IMR-90 (cell line): ENCODE measurements at places on chromosomes 16 and 17. TPM values are rescaled to one million over a fixed set of nuclear protein-coding genes. Genes with fewer than 3 reads are reported as not detected.

AOC2 gene
- total RNA-seq, result 0.28 and 0.36 TPM in 2 replicates

GRCh38 chr16:85428899-85429775, 184.0 kb upstream of the GSE1 start:
- no peak for DNase-seq
- no peak overlapping the region for H3K27ac ChIP-seq
- peaks cover 1% of the 10 kb centered on the region; the same call in 1 of the 2 replicates for H3K36me3 ChIP-seq
- H3K4me1 ChIP-seq, result no peaks in the 10 kb centered on the region

DNA sequence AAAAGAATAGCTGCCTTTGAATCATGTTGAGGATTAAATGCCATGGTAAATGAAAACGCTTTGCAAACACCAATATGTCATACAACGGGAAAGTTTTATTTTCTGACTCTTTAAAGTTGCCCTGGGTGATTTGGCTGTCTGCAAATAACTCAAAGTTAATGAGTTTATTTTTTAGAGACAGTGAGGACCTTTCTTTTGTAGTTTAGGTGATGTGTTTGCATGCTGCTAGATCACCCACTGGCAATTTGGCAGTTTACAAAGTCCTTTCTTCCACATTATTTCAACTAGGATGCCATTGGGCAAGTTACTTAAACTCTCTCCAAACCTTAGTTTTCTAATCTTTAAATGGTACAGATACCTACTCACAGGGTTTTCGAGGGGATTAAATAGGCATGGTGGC, 37.8 kb downstream of the GDE1 start:
- H3K4me1 ChIP-seq, result no peaks in the 10 kb centered on the region
- peaks cover 2% of the 10 kb centered on the region for H3K27me3 ChIP-seq
- no peak overlapping the region for H3K4me3 ChIP-seq
- no peak overlapping the region for H3K27ac ChIP-seq

- no peaks in the 10 kb centered on the region for H3K4me1 ChIP-seq
- H3K4me3 ChIP-seq, result peak overlapping the region; percentile 100
- peaks cover 4% of the 10 kb centered on the region for H3K36me3 ChIP-seq
- peaks cover 2% of the 10 kb centered on the region; the same call in 1 of the 2 replicates for H3K27me3 ChIP-seq
- peak overlapping the region; percentile 34 for H3K27ac ChIP-seq
Observed at GRCh38 chr16:50025537-50025931, 509 bp downstream of the CNEP1R1 start.

DNA sequence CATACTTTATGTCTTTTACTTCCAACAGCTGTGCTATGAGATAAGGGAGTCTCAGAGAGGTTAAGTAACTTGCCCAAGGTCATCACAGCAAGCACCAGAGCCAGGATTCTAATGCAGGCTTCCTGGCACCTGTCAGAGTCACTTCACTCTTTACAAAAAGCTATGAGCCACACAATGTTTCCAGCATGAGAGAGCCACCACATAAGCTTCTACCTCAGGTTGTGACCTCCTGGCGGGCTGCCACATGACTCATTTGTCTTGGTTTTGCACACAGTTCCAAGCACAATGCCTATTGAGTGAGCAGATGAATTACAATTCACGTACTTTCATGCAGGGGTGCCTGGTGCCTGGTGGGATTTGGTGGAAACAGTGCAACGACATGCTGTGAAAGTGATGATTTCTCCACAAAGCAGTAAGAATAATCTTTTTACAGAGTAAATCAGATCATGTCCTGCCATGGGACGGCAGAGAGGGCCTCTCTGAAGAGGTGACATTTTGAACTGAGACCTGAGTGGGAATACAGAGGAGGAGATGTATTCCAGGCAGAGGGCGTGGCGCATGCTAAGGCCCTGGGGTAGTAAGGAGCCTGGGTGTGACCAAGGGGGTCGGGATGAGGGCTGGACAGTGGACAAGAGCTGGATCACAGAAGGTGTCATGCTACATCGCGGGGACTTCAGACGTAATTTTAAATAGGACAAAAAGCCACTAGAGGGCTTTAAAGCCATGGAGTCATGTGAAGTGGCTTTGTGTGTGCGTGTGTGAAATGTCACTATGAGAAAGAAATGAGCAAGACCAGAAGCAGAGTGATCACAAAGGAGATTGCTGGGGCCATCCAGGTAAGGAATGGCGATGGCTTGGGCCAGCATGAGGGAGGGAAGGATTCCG, 53.4 kb downstream of the CACNG3 start:
- peak; percentile 39 for DNase-seq
- no peaks in the 10 kb centered on the region; the same call in 1 of the 2 replicates for H3K27me3 ChIP-seq
- no peak overlapping the region for H3K4me3 ChIP-seq
- H3K36me3 ChIP-seq, result no peaks in the 10 kb centered on the region
- no peak overlapping the region for H3K27ac ChIP-seq

DNA sequence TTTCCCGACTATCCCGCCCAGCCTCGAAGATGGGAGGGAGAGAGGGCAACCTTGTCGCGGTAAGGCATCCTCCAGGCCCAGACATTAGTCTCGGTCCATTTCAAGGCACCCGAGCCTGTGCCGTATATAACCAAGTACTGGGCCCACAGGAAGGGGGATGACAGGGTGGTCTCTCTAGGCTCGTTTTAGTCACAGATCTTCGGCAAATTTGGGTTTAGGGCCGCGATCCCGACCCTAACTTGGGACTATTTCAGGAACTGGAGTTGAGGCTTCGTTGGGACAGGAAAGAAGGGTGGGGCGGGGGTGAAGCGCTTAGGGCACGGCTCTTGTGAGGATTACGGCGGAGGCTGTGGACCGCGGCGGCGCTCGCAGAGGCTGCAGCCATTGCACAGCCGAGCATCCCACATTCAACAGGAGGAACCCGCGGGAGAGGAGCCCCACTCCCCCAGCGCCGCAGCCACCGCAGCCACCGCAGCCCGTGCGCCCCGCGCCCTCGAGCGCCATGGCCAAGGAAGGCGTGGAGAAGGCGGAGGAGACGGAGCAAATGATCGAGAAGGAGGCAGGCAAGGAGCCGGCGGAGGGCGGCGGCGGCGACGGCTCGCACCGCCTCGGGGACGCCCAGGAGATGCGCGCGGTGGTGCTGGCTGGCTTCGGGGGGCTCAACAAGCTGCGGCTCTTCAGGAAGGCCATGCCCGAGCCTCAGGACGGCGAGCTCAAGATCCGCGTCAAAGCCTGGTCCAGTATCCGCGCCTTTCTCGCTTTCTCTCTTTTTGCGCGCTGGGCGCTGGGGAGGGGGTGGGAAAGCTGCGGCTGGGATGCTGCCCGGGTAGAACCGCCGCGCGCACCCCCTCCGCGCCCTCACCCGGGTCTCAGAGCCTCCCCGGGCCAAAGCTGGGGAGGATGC, at the start of gene VAT1L:
VAT1L (plus strand) TSS at position 384 of the 904 bp plus-strand sequence; CDS start at position 503, 119 bp downstream.
- peaks cover 4% of the 10 kb centered on the region; the same call in 1 of the 2 replicates for H3K27me3 ChIP-seq
- peaks cover 9% of the 10 kb centered on the region for H3K4me1 ChIP-seq

DNA sequence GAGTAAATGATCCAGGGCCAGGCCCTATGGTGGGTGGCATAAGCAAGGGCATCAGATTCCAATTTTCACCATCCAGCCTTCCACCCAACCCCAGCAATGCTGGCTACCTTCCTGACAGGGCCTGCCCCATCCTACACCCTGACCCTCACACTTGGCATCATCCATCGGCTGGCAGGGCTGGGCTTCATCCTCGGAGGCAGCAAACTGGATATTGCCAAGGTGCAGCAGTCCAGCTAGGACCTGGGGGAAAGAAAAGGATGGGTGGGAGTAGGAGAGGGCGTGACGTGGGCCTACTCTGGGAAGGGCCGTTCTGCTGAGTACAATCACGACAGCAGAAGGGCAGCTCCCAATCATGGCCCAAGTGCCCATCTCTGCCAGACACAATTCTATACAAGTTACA, 23.5 kb downstream of the MYO19 start:
- H3K4me1 ChIP-seq, result no peaks in the 10 kb centered on the region
- no peak for DNase-seq
- H3K36me3 ChIP-seq, result peaks cover 43% of the 10 kb centered on the region
- H3K27me3 ChIP-seq, result no peaks in the 10 kb centered on the region
- H3K27ac ChIP-seq, result no peak overlapping the region

DNA sequence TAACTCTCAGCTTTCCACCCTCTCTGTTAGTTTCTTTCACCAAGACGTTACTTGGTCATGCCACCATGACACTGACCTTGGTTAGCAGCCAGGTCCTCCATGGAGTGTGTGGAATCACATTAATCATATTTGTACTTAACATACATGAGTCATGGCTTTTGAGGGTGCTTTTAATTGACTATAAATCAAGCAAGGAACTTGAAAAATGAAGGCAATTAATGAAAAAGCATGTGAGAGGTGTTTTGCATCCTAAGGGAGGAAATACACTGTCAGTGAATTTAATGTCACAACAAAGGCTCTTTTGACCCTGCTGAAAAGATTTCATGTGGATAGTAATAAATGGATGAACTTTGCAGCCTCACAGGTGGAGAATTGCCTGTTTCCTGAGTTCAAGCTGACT, 240.7 kb downstream of the CDH13 start:
- H3K27me3 ChIP-seq, result no peaks in the 10 kb centered on the region
- no peaks in the 10 kb centered on the region for H3K4me1 ChIP-seq
- DNase-seq, result no peak

SEPTIN12 gene
- not detected in 2 replicates for total RNA-seq

NPIPA7 gene
- total RNA-seq, result 0.36 TPM in 1 of 2 replicates, not detected in the other

KCNJ12 gene
- total RNA-seq, result under 0.01 and 0.28 TPM in 2 replicates

ACSM2A gene
- total RNA-seq, result not detected in 2 replicates

- H3K36me3 ChIP-seq, result peaks cover 78% of the 10 kb centered on the region
- H3K4me3 ChIP-seq, result no peak overlapping the region
- no peak for DNase-seq
- no peak overlapping the region for H3K27ac ChIP-seq
- no peaks in the 10 kb centered on the region for H3K27me3 ChIP-seq
- no peaks in the 10 kb centered on the region for H3K4me1 ChIP-seq
Observed at GRCh38 chr17:29090750-29091605, 48.0 kb downstream of the PIPOX start.

- H3K36me3 ChIP-seq, result no peaks in the 10 kb centered on the region
- DNase-seq, result no peak
- no peak overlapping the region for H3K4me3 ChIP-seq
Observed at GRCh38 chr16:17331991-17332390, 138.8 kb downstream of the XYLT1 start.

CLDN9 gene
- total RNA-seq, result not detected in 2 replicates

CPD gene
- total RNA-seq, result 78.0 and 94.5 TPM in 2 replicates

- H3K27ac ChIP-seq, result no peak overlapping the region
- H3K4me3 ChIP-seq, result no peak overlapping the region
- DNase-seq, result no peak
- H3K4me1 ChIP-seq, result no peaks in the 10 kb centered on the region
Observed at GRCh38 chr17:49698005-49698404, 9.8 kb downstream of the SLC35B1 start.
